Progenitor cell of endocrine pancreas (in vitro differentiated cells): ENCODE measurements at places on chromosomes 3 and 15.

GRCh38 chr15:100931143-100931890 is 12.2 kb downstream of the LRRK1 start:
- H3K27me3 ChIP-seq, result peaks cover 17% of the 10 kb centered on the region
- no peak overlapping the region for H3K4me3 ChIP-seq
- no peaks in the 10 kb centered on the region for H3K36me3 ChIP-seq

DNA sequence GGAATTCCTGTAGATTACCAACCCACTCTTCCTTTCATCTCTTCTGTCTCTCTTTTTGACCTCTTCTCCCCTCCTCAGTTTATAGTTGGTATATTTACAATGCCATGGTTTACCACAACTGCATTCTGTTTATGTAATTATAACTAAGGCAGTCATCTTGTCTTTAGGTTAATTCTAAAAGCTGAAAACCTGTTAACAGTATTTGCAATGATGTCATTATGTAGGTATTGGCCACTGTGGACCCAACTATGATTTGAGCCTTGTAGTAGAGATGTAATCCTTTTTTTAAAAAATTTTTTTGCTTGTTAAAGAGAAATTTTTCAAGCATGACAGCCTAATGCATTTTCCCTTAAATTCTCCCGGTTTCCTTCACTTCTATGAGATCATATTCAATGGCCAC is 30.7 kb upstream of the CHST2 start:
- no peak overlapping the region for H3K4me3 ChIP-seq
- DNase-seq, result no peak
- no peak overlapping the region for H3K27ac ChIP-seq
- H3K36me3 ChIP-seq, result peaks cover 2% of the 10 kb centered on the region
- no peaks in the 10 kb centered on the region for H3K27me3 ChIP-seq

DNA sequence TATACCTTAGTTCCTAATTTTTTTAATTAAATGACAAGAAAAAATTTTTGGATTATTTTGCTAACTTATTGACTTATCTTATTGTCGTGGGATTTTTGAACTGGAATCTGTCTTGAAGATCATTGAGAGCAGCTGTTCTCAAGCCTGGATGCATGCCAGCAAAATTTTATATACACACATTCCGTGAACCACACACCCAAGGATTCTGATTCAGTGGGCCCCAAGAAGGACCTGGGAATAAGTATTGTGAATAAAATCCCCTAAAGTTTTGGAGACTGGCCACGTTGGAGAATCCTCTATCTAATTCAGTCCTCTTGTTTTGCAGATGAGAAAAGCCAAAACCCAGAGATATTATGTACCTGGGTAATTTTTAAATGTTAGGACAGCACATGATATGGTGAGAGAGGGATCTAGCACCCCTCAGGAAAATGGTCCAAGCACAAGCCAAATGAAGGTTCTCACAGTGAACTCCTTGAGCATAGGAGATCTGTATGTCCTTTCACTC is 55.2 kb downstream of the UNC13C start:
- H3K27me3 ChIP-seq, result no peaks in the 10 kb centered on the region
- DNase-seq, result no peak
- H3K4me3 ChIP-seq, result no peak overlapping the region
- peaks cover 6% of the 10 kb centered on the region for H3K4me1 ChIP-seq
- H3K36me3 ChIP-seq, result peaks cover 2% of the 10 kb centered on the region
- H3K27ac ChIP-seq, result no peak overlapping the region

GRCh38 chr3:72058493-72059081 is 273.6 kb upstream of the PROK2 start:
- H3K4me3 ChIP-seq, result no peak overlapping the region
- no peaks in the 10 kb centered on the region for H3K4me1 ChIP-seq
- no peak overlapping the region for H3K27ac ChIP-seq

DNA sequence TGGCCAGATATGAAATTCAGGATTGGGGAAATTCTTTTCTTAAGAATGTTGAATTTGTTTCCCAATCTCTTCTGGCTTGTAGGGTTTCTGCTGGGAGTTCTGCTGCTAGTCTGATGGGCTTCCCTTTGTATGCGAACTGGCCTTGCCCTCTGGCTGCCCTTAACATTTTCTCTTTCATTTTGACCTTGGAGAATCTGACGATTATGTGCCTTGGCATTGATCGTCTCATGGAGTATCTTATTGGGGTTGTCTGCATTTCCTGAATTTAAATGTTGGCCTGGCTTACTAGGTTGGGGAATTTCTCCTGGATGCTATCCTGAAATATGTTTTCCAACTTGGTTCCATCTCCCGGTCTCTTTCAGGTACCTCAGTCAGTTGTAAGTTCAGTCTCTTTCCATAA is 152.2 kb downstream of the CFAP20DC start:
- H3K36me3 ChIP-seq, result peaks cover 18% of the 10 kb centered on the region
- H3K4me1 ChIP-seq, result peaks cover 4% of the 10 kb centered on the region
- no peaks in the 10 kb centered on the region for H3K27me3 ChIP-seq
- no peak overlapping the region for H3K27ac ChIP-seq
- no peak overlapping the region for H3K4me3 ChIP-seq
- DNase-seq, result no peak

- no peak overlapping the region for H3K27ac ChIP-seq
- peaks cover 2% of the 10 kb centered on the region for H3K4me1 ChIP-seq
- no peaks in the 10 kb centered on the region for H3K27me3 ChIP-seq
- no peaks in the 10 kb centered on the region for H3K36me3 ChIP-seq
- DNase-seq, result no peak
These were observed 126.2 kb upstream of the SYNPR start for GRCh38 chr3:63151897-63152296.

DNA sequence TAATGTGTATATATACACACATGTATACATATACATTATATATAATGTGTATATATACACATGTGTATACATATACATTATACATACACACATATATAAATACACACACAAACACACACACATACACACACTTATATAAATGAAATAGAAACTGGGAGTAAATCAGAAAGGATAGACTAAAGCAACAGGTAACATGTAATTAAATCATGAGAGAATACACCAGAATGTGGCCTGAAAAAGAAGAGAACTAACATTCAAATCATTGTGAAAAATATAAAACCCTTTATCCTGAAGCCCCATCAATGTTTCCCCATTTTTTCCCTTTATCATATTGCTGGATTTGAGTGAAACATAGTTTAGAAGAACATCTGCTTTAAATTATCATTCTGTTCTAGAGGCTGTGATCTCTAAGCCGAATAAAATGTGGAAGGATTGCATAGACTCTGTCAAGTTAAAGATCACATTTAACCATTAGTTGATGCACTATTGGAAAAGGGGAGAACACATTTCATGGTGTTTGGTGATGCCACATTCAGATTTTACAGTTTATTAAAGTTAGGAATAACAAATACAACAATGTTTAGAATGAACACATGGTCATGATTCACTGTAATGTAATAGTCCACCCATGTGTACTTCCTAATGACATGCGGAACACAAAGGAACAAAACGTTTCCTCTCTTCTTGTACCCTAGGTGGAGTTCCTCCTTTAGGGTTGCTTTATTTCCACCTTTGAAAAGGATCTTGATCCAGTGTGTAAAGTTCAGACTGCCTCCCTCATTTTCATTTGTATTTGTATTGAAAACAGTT is 12.5 kb upstream of the THRB start:
- H3K4me1 ChIP-seq, result peaks cover 20% of the 10 kb centered on the region
- DNase-seq, result no peak
- H3K4me3 ChIP-seq, result no peak overlapping the region
- peaks cover 2% of the 10 kb centered on the region for H3K36me3 ChIP-seq
- H3K27ac ChIP-seq, result no peak overlapping the region

- DNase-seq, result no peak
- peaks cover 31% of the 10 kb centered on the region for H3K4me1 ChIP-seq
- no peak overlapping the region for H3K27ac ChIP-seq
- peaks cover 56% of the 10 kb centered on the region for H3K27me3 ChIP-seq
- no peaks in the 10 kb centered on the region for H3K36me3 ChIP-seq
These were observed 14.5 kb downstream of the EPHB1 start for GRCh38 chr3:134809427-134810051.

GRCh38 chr3:103136621-103137020 is 701.8 kb downstream of the ZPLD1 start:
- no peak overlapping the region for H3K27ac ChIP-seq
- H3K4me1 ChIP-seq, result peaks cover 12% of the 10 kb centered on the region
- H3K27me3 ChIP-seq, result no peaks in the 10 kb centered on the region
- H3K36me3 ChIP-seq, result no peaks in the 10 kb centered on the region
- no peak overlapping the region for H3K4me3 ChIP-seq

- no peaks in the 10 kb centered on the region for H3K27me3 ChIP-seq
- no peak for DNase-seq
- peaks cover 10% of the 10 kb centered on the region for H3K36me3 ChIP-seq
- H3K4me3 ChIP-seq, result no peak overlapping the region
These were observed 105.7 kb downstream of the PPP2R3A start for GRCh38 chr3:136070953-136071949.

DNA sequence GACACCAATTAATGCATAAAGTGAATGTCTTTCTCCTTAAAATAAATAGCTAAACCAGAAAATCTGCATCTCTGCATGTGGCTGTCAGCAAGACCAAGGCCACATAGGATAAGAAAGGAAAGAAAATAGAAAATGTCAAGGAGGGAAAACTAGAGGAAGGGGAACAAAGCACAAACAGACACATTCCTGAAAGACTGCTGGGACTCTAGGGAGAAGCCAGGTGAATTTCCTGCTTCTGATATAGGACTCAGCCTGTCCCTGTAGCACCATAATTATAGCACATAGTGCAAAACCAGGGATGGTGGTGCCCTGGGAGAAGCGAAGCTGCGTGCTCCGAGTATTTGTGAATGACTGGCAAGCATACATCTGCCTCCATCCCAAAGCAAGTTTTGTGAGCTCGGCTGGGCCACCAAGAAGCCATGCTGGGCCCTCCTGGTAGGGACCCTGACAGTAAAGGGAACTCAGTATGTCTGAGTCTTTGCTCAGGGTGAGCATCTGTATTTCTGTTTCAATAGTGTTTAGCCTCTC is 14.2 kb downstream of the FSTL1 start:
- DNase-seq, result no peak
- H3K36me3 ChIP-seq, result peaks cover 17% of the 10 kb centered on the region
- H3K27ac ChIP-seq, result peak overlapping the region; percentile 57

- peaks cover 2% of the 10 kb centered on the region for H3K27me3 ChIP-seq
- no peak overlapping the region for H3K27ac ChIP-seq
- H3K4me3 ChIP-seq, result no peak overlapping the region
- no peaks in the 10 kb centered on the region for H3K36me3 ChIP-seq
These were observed 15.8 kb upstream of the CYP11A1 start for GRCh38 chr15:74383286-74383685.

- DNase-seq, result no peak
- H3K4me3 ChIP-seq, result no peak overlapping the region
- H3K27ac ChIP-seq, result no peak overlapping the region
- peaks cover 34% of the 10 kb centered on the region for H3K36me3 ChIP-seq
These were observed 104.9 kb upstream of the NEDD4 start for GRCh38 chr15:56098195-56098863.

DNA sequence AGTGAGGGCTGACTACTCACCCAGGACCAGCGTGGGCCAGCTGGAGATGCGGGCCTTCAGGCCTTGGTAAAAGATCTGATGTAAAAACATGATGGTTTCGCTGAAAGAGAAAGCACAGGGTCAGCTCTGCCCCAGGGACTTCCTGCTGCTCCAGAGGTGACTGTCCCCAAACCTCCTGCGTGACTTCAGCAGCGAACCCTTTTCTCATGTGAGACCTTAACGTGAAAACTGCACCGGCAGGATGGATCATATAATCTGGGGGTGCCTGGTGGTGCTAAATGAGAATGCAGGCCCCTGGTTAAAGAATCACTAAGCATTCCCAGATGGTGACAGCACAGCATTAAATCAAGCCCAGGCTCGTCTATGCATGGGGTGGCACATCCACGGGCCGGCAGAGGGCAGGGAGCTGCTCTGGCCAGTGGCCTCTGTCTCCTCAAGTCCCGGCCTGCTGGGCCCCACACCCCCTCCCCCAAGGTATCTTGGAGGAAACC is 55.4 kb downstream of the RASGRF1 start:
- no peak for DNase-seq
- peaks cover 24% of the 10 kb centered on the region for H3K27me3 ChIP-seq
- H3K4me3 ChIP-seq, result no peak overlapping the region

- H3K36me3 ChIP-seq, result no peaks in the 10 kb centered on the region
- DNase-seq, result no peak
- H3K27ac ChIP-seq, result no peak overlapping the region
- H3K27me3 ChIP-seq, result no peaks in the 10 kb centered on the region
- H3K4me3 ChIP-seq, result no peak overlapping the region
These were observed 118.0 kb upstream of the DPH6 start for GRCh38 chr15:35663956-35664355.

DNA sequence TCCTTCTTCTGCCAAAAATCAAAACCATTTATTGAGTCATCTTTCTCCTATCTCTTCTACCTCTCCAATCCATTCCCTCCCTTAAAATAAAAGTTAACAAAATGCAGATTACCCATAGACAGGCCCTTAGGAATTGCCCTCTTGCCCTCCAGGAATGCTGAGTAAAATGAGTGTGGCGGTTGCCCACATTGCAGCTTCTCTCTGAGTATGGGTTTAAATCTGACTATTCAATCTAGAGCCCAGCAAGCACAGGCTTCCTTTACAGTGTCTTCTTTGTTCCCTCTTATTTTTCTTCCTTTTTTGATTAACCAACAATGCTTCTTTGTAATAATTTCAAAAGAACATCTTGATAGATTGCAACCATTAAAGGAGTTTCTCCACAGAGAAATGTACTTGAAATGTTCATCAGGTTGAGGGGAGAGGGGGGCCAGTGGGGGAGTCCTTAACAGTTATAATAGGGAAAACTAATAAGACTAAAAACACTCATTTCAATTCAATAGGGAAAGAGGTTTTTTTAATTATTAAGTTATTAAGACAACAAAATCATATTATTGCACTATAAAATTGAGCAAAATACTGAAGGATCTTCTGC is 135.3 kb upstream of the LMCD1 start:
- H3K27ac ChIP-seq, result no peak overlapping the region
- H3K4me1 ChIP-seq, result peaks cover 9% of the 10 kb centered on the region
- H3K36me3 ChIP-seq, result no peaks in the 10 kb centered on the region
- no peak overlapping the region for H3K4me3 ChIP-seq
- H3K27me3 ChIP-seq, result no peaks in the 10 kb centered on the region
- DNase-seq, result no peak

- no peak for DNase-seq
- H3K4me3 ChIP-seq, result no peak overlapping the region
- H3K27me3 ChIP-seq, result no peaks in the 10 kb centered on the region
These were observed 58.4 kb downstream of the NME9 start for GRCh38 chr3:138271189-138271794.
